Activated naive CD4-positive, alpha-beta T cell treated with anti-CD3 and anti-CD28 coated beads for 36 hours (primary cell): ENCODE measurements at places on chromosomes 12 and 14. TPM values are rescaled to one million over a fixed set of nuclear protein-coding genes. Genes with fewer than 3 reads are reported as not detected.

RNASE7 gene
- total RNA-seq: not detected

B3GNT4 gene
- total RNA-seq: 0.43 TPM

CFAP73 gene
- 0.57 TPM for total RNA-seq

ZDHHC22 gene
- total RNA-seq: not detected

FAM186B gene
- not detected for total RNA-seq

GRIP1 gene
- 2.2 TPM for total RNA-seq

TMEM119 gene
- total RNA-seq: not detected

DDX55 gene
- total RNA-seq: 48.7 TPM

DNA sequence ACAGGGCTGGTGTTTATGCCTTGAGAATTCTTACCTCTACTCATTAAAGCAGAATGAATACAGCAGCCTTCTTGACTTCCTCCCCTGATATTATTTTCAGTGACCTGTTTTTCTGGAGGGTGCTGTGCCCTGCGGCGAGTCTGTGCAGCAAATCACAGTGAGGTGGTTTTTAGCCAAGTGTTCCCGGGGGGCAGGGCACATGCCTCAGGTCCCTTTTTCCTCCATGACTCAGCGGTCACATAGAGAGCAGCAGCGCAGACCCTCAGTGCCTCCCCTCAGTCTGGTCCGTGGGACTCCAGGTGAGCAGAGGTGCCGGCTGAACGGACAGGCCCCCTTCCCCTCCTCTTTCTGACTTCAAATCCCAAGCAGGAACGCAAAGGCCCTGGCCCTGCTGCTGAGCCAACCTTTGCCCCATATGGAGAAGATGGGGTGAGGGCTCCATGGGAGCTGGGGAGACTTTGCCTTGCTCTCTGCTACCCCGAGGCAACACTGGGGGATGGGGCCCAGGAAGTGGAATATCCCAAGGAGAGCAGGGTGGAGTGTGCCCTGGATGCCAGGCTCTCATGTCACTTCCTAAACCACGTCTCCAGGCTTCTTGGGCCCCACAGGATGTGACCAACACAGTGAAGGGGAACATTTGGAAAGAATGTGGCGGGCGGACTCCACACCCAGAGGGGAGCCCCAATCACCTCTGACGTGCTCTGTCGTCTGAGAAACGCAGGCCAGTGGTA lies 90.0 kb downstream of the DHRS2 start:
- DNase-seq: no peak
- no peaks in the 10 kb centered on the region for H3K4me1 ChIP-seq
- no peaks in the 10 kb centered on the region for H3K27me3 ChIP-seq
- no peak overlapping the region for H3K4me3 ChIP-seq

DNA sequence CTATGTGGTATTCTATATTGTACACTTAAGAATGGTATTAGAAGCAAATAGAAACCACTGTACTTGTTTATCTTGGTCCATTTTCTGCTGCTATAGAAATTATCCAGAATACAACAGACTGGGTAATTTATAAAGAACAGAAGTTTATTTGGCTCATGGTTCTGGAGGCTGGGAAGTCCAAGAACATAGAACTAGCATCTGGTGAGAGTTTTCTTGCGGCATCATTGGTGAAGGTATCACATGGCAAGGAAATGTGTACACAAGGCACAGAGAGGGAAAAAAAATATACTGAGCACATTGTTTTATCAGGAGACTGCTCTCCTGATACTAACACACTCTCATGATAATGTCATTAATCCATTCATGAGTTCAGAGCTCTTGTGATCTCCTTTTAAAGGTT lies 130.3 kb upstream of the STXBP6 start:
- H3K4me3 ChIP-seq: no peak overlapping the region
- no peak for DNase-seq
- no peaks in the 10 kb centered on the region for H3K36me3 ChIP-seq
- no peaks in the 10 kb centered on the region for H3K4me1 ChIP-seq

- DNase-seq: peak; percentile 28
- H3K27me3 ChIP-seq: peaks cover 24% of the 10 kb centered on the region
- H3K36me3 ChIP-seq: no peaks in the 10 kb centered on the region
- no peak within 1 kb of the TSS for H3K27ac ChIP-seq
- H3K4me3 ChIP-seq: peak within 1 kb of the TSS; percentile 41
- peaks cover 3% of the 10 kb centered on the region for H3K4me1 ChIP-seq
Observed at GRCh38 chr12:65121049-65121955, at the start of gene WIF1. TSS of gene WIF1 (minus strand) at chr12:65121305. CDS start at chr12:65121191, 114 bp downstream.

GRCh38 chr14:104596927-104597351 lies 7.6 kb downstream of the TMEM179 start:
- DNase-seq: no peak
- H3K4me3 ChIP-seq: no peak overlapping the region
- no peaks in the 10 kb centered on the region for H3K4me1 ChIP-seq
- peaks cover 6% of the 10 kb centered on the region for H3K27me3 ChIP-seq
- no peak overlapping the region for H3K27ac ChIP-seq
- H3K36me3 ChIP-seq: no peaks in the 10 kb centered on the region

- no peaks in the 10 kb centered on the region for H3K36me3 ChIP-seq
- DNase-seq: no peak
- H3K27ac ChIP-seq: no peak overlapping the region
- H3K4me1 ChIP-seq: no peaks in the 10 kb centered on the region
- H3K4me3 ChIP-seq: no peak overlapping the region
Observed at GRCh38 chr12:44428825-44429224, 447.3 kb downstream of the NELL2 start.

DNA sequence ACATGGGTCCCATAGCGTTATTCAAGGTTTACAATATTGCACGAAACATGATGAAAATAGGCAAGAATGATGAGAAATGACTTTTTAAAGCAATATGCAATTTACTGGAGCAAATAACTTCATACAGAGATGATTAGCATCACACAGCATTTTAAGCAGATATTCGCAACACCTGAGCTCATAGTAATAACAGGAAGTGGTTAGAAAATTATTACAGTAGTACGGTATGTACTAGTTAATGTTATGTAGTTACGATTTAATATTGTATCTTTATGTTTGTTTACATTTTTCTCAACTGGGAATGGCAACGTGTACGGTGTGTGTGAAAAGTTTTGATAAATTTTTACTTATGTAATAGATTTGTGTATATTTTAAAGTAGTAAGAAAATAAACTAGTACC lies 102.6 kb downstream of the OSBPL8 start:
- H3K4me1 ChIP-seq: peaks cover 23% of the 10 kb centered on the region
- no peaks in the 10 kb centered on the region for H3K27me3 ChIP-seq
- no peak for DNase-seq
- H3K36me3 ChIP-seq: peaks cover 2% of the 10 kb centered on the region

GRCh38 chr12:64550755-64551154 lies 59.5 kb upstream of the RASSF3 start:
- H3K27me3 ChIP-seq: no peaks in the 10 kb centered on the region
- no peak overlapping the region for H3K4me3 ChIP-seq
- peaks cover 7% of the 10 kb centered on the region for H3K4me1 ChIP-seq
- no peak overlapping the region for H3K27ac ChIP-seq
- no peak for DNase-seq
- H3K36me3 ChIP-seq: no peaks in the 10 kb centered on the region

- H3K4me1 ChIP-seq: no peaks in the 10 kb centered on the region
- H3K27me3 ChIP-seq: no peaks in the 10 kb centered on the region
- no peak for DNase-seq
- H3K36me3 ChIP-seq: no peaks in the 10 kb centered on the region
Observed at GRCh38 chr12:82873309-82873708, 186.6 kb downstream of the TMTC2 start.

DNA sequence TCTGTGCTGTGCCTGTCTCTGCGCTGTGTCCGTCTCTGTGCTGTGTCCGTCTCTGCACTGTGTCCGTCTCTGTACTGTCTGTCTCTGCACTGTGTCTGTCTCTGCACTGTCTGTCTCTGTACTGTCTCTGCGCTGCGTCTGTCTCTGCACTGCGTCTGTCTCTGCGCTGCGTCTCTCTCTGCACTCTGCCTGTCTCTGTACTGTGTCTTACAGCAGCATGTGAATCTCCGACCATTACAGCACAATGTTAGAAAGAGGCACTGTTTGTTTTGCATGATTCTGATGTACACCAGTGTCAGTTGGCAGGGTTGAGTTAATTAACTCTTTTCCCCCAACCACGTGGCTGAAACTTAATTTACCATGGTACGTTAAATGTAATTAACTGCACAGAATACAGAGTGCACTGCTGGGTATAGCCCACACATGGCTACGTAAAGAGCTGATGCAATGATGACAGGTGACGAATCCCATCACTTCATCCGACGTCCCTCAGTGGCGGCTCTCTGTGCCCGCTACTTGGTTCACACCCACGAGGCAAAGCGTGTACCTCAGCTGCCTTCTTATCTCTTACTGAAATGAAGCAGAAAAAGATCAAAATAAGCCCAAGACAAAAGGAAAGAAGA lies 127.7 kb upstream of the SFSWAP start:
- H3K27me3 ChIP-seq: no peaks in the 10 kb centered on the region
- no peaks in the 10 kb centered on the region for H3K4me1 ChIP-seq
- no peak overlapping the region for H3K4me3 ChIP-seq
- DNase-seq: no peak
- no peak overlapping the region for H3K27ac ChIP-seq

GRCh38 chr12:65420941-65421340 lies 142.5 kb downstream of the MSRB3 start:
- DNase-seq: no peak
- no peaks in the 10 kb centered on the region for H3K36me3 ChIP-seq
- no peak overlapping the region for H3K27ac ChIP-seq

DNA sequence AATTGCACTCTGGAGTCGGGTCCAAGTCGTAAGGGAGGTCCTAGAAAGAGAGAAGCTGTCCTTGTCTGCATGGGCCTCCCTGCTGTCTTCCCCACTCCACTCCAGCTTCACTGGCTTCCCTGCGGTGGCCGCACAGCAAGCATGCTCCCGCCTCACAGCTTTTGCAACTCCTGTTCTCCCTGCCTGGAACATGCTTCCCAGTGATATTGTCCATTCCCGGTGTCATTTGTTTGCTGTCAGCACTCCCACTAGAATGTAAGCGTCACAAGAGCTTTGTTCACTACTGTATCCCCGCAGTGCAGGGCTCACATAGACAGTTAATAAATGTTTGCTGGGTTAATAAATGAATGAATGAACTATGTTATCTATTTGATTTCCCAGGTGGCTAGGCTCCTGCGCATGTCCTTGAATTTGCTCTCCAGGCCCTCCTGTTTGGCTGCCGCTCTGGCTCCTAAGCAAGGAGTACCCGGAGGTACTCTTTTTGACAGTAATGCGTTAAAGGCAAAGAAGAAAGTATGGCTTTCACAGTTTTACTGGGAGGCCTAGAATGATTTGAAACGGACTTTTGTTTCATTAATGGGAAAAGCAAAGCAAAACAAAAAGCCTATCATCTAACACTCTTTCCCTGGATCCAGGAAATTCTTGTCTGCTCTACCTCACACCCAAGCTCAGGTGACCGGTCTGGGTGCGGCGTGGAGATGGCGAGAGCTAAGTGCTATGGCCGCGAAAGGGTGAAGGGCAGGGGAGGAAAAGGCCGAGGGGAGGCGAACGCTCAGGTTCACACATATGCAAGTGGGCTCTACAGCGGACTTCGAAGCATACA lies 6.2 kb upstream of the SLC7A7 start:
- peak overlapping the region; percentile 9 for H3K4me3 ChIP-seq
- H3K4me1 ChIP-seq: peaks cover 31% of the 10 kb centered on the region
- peaks cover 1% of the 10 kb centered on the region for H3K27me3 ChIP-seq
- H3K27ac ChIP-seq: no peak overlapping the region

DNA sequence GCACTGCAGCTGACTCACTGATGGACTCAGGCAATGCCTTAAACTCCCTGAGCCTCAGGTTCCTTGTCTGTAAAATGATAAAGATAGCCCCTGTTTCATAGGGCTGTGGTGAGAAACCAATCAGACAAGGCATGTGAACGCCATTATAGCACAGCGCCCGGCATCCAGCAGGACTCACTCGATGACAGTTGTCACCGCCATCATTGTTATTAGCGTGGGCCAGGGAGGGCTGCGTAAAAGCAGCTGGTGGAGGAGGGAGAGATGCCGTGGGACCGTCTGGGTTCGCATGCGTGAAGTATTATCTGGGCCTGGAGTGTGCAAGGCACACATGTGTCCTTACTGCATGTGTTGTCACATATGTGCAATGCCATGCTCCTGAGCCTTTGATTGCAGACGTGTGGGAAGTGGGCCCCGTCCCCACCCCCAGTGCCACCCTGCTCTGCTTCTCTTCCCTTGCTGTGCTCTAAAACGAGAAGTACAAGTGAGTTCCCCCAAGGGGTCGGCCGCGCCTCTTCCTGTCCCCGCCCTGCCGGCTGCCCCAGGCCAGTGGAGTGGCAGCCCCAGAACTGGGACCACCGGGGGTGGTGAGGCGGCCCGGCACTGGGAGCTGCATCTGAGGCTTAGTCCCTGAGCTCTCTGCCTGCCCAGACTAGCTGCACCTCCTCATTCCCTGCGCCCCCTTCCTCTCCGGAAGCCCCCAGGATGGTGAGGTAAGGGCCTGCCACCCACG lies at the start of gene PTPN6:
TSS of gene PTPN6 (plus strand) at position 546 of the 730 bp plus-strand sequence. CDS start at position 703, 157 bp downstream.
- peaks cover 55% of the 10 kb centered on the region for H3K36me3 ChIP-seq
- peak; percentile 80 for DNase-seq
- peak within 1 kb of the TSS; percentile 98 for H3K4me3 ChIP-seq
- H3K4me1 ChIP-seq: peaks cover 65% of the 10 kb centered on the region
- peak within 1 kb of the TSS; percentile 93 for H3K27ac ChIP-seq

DNA sequence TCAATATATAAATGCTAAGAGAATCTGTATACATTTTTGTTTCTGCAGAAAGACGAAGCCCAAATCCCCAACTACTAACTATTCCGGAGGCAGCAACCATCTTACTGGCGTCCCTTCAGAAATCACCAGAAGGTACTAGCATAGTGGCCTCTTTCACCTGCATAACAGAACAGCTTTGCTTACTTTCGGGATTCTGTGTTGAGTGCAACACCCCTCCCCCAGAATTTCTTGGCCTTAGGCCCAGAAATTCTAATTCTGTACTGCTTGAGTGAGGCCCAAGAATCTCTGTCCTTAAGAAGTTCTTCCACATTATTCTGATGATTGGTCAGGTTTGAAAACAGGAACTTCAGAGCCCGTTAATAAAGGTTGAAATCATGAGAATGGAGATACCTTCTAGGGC lies 2.9 kb downstream of the SPX start:
- H3K4me3 ChIP-seq: peak overlapping the region; percentile 59
- DNase-seq: no peak
- no peak overlapping the region for H3K27ac ChIP-seq
- peaks cover 20% of the 10 kb centered on the region for H3K27me3 ChIP-seq
- peaks cover 2% of the 10 kb centered on the region for H3K4me1 ChIP-seq

- no peaks in the 10 kb centered on the region for H3K27me3 ChIP-seq
- no peak overlapping the region for H3K27ac ChIP-seq
- H3K4me1 ChIP-seq: no peaks in the 10 kb centered on the region
- H3K36me3 ChIP-seq: no peaks in the 10 kb centered on the region
Observed at GRCh38 chr14:46574221-46574977, 77.2 kb downstream of the RPL10L start.
